ENCODE measurements at places on chromosomes 11 and 22.
A peak's percentile ranks its signal among the peaks of the same experiment; 100 is the strongest.

GRCh38 chr22:38424525-38425080 lies 30.4 kb downstream of the KCNJ4 start:
- no peak for DNase-seq

- DNase-seq: no peak
These were observed 6.3 kb upstream of the LRRC32 start for GRCh38 chr11:76676636-76677457.

DNA sequence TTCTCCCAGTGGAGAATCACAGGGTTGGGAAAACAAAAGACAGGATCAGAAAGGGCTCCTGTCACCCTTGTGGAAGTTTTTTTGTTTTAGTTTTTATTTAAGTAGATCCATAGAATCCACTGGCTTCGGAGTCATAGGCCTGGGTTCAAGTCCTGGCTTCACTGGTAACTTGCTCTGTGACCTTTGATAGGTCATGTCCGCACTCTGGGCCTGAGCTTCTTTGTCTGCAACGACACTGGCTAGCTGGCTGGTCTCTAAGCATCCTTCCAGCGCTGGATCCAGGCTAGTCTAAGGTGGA lies 1.4 kb downstream of the ZFTA start:
- no peak for DNase-seq

DNA sequence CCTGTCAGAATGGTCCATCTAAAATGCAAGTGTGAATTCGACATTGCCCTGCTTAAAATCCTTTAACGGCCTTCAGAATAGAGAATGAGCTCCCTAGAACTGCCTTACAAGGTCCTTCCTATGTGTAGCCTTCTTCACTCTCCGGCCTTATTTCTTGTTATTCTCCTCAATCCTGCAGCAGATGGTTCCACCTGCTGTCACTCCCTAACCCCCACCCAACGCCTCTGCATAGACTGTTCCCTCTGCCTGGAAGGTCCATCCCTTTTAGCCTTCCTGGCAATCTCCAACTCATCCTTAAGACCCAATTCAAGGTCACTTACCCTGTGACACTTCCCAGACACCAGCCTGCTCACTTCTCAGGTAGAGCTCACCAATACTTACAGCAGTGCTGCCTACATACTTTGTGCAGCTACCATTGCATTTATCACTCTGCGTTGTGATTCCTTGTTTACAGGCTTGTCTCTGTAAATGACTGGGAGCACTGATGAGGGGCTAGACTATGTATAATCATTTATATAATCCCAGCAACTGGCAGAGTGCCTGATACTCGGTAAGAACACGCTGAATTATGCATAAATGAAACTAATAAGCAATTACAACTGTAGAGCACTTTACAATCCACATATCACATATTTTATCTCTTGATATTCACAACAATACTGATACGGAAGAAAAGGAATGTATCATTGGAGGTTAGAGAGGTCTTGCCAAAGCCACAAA lies 58.9 kb downstream of the CLPB start:
- DNase-seq: no peak

DNA sequence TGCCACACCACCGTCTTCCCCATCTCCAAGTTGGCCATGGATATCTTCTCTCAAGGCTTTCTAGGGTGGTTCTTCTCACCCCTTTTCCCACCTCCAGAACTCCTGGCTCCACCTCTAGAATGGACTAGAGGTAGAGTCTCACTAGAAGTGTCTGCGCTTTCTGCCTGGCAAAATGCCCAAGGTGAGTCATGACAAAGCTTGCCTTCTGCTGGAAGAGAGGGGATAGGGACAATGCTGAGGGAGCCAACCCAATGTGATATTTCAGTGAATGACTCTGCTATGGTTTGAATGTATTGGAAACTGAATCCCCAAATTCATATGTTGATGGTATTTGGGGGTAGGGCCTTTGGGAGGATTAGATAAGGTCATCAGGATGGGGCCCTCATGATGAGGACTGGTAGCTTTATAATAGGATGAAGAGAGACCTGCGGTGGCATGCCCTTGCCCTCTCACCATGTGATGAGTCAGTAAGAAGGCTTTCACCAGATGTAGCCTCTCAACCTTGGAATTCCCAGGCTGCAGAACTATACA lies 4.1 kb upstream of the CD82 start:
- DNase-seq: no peak

GRCh38 chr11:119972281-119972680 lies 165.6 kb downstream of the TRIM29 start:
- DNase-seq: no peak

GRCh38 chr11:71112990-71113389 lies 139.4 kb downstream of the SHANK2 start:
- no peak for DNase-seq

- DNase-seq: no peak
These were observed 35.7 kb upstream of the TLCD5 start for GRCh38 chr11:120289426-120289825.

- DNase-seq: no peak
These were observed 6.9 kb downstream of the SULT4A1 start for GRCh38 chr22:43855431-43855830.

DNA sequence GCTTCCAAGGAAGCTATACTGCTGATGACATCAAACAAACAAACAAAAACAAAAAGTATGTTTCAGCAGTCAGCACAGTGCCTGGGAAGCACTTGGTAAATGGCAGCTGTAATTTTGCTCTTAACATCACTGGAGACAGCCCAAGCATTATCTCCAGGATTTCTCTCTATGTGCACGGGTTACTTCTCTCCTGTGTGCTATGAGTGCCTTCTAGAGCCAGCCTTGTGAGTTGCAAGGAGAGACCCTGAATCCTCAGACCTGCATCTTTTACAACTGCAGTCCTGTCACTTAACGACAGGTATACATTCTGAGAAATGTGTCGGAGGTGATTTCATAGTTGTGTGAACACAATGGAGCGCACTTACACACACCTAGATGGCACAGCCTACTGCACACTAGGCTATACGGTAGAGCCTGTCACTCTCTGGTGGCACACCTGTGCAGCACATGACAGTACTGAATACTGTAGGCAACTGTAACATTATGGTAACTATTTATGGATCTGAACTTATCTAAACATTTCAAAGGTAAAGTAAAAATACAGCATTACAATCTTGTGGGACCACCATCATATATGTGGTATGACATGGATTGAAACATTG lies 662.5 kb upstream of the B3GAT1 start:
- no peak for DNase-seq

GRCh38 chr11:130179396-130180306 lies 20.1 kb downstream of the ST14 start:
- DNase-seq: no peak

GRCh38 chr11:17384002-17384511 lies 4.4 kb downstream of the KCNJ11 start:
- peak; percentile 57 for DNase-seq

DNA sequence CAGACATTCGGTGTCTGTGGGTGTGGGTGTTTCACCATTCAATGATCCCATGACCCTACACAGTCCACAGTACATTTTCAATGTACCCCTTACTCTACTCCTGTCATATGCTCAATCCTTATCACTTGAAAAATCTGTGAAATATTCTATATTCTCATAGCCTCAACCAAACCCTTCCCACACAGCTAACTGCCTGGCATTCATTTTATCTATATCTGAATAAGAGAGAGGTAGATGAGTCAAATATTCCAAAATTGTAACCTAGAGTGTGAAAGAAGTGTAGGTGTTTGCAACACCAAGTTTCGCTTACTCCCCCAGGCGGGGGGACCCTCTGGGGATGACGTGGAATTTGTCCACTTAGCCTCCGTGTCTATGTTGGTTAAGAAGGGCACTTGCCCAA lies 354.8 kb downstream of the ETS1 start:
- no peak for DNase-seq

GRCh38 chr11:46594785-46595184 lies 962 bp upstream of the AMBRA1 start:
- DNase-seq: no peak

DNA sequence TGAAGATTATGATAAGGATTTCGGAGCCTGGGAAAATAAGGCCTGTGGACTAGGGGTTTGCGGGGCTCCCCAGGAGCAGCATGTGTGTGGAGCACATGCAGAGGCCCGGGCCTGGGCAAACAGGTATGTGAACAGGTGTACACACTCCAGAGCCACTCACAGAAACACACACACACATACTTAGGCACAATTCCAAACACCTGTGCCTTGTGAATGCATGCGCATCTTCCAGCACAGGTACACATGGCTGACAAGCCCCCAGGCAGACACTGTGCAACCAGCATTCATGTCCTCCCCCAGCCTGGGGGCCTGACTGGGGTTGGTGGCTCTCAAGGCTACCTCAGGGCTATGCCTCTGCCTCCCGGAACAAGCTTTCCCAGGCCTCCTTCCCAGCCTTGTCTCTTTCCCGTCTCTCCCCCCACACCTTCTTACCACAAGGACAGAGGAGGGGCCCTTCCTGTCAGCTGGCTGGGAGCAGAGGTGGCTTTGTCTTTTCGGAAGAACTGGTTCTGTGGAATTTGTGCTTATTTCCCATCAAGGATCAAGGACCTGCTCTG lies 2.6 kb upstream of the P2RY6 start:
- DNase-seq: no peak

DNA sequence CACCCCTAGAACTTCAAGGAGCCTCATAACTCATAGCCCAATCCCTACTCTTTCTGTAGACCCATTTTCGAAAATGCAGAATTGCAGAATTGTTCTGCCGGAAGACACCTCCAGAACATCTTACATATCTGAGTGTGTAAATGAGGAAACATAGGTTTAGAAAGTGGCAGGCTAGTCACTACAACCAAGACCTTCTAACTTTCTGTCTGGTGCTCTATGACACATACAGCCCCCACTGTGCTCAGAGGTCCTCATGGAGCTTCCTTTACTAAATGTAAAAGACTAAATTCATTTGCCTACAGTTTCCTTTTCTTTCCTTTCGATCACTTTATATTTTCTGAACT lies 132.1 kb upstream of the DDI1 start:
- DNase-seq: no peak

GRCh38 chr11:82676483-82677094 lies 57.1 kb downstream of the FAM181B start:
- DNase-seq: no peak

DNA sequence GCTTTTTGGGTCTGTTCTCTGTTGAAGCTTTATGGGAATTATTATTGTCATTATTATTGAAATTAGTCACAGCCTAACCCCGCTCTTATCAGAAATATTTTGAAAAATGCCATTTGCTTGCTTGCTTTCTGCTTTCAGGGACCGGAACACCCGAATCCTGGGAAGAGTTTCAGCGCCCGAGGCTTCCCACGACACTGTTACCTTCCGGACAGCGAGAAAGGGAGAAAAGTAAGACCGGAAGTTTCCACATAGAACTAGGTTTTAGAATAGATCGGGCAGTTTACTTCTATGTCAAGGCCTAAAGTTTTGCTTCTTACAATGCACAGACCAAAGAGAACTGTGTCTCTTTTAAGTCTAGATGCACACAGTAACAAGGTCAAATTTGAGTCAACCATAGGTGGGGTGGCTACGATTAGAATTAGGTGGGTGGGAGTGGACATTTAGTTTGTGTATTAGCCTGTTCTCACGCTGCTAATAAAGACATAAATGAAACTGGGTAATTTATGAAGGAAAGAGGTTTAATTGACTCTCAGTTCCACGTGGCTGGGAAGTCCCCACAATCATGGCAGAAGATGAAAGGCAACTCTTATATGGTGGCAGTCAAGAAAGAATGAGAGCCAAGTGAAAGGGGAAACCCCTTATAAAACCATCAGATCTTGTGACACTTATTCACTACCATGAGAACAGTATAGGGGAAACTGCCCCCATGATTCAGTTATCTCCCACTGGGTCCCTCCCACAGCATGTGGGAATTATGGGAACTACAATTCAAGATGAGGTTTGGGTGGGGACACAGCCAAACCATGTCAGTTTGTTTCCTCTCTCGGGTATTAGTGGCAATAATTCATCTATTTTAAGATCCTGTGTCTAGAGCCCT lies 12.9 kb downstream of the MPEG1 start:
- DNase-seq: no peak

GRCh38 chr11:70731271-70732022 lies 333.1 kb downstream of the CTTN start:
- DNase-seq: no peak

GRCh38 chr22:26320447-26320846 lies 108.6 kb upstream of the ASPHD2 start:
- no peak for DNase-seq

DNA sequence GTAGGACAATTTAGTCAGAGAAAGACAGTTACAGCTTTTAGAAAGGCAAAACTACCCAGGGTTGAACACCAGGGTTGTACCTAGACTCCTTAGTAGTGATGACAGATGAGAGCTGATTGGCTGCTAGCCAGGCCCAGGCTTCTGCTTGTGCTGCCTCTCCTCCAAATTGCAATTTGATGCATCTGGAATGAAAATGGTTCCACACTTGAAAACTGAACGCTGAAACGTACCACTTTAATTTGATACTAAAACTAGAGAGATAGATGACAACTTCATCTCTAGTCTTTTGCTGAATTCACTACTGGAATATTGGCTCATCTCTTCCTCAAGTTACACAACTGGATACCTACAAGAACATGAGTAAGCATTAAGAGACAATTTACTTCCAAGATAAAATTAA lies 19.2 kb upstream of the FNBP4 start:
- no peak for DNase-seq

DNA sequence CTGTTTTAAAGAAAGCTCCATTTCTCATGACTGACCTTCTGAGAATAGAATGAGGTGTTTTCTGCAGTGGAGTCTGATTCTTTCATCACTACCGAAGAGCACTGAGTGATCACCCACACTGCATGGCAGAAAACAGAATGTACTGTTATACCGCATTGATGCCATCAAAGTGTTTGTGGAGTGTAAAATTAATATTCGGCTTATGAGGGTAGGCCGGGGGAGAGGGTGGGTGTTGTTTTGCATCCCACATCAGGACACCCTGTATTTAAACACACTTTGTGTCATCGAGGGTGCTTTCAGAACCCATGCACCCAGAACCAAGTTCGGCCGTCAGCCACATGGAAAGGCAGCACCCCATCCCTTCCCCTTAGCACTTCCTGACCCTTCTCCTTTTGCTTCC lies 41.3 kb upstream of the ETS1 start:
- no peak for DNase-seq

- DNase-seq: no peak
These were observed 53.6 kb downstream of the ST3GAL4 start for GRCh38 chr11:126408901-126409619.

- DNase-seq: no peak
These were observed 55.6 kb upstream of the LYVE1 start for GRCh38 chr11:10623797-10624761.

GRCh38 chr11:8040261-8040920 lies 40.6 kb upstream of the TUB start:
- DNase-seq: no peak

- DNase-seq: peak; percentile 53
These were observed 11.7 kb downstream of the PHRF1 start for GRCh38 chr11:587978-588380.

- DNase-seq: no peak
These were observed 8.0 kb upstream of the SF1 start for GRCh38 chr11:64786308-64786707.

DNA sequence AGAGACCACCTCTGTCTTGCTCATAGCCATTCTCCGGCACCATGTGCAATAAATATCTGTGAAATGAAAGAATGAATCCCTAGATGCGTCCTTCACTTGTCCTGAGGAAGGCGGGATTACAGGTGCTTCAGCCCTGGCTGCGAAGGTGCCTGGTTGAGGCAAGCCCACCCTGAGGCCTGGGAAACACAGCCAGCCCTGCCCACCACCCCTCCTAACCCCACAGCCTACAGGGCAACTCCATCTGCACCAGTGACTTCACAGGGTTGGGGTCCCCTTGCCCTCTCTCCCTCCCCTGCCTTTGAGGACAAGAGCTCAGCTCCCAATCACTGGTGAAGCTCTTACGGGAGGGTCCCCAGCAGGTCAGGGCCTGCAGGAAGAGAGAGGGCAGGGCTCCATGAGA lies 17.5 kb upstream of the SCGB1A1 start:
- no peak for DNase-seq

Measured in activated effector memory CD4-positive, alpha-beta T cell treated with Interleukin-2 at 50 U/mL for 16 hours (primary cell).